ENCODE measurements at places on chromosomes 11 and 22. TPM values are rescaled to one million over a fixed set of nuclear protein-coding genes. Genes with fewer than 3 reads are reported as not detected.

Gene MMP12
- total RNA-seq, result not detected

GRCh38 chr22:41094041-41094593 lies 1.7 kb downstream of the EP300 start:
- DNase-seq, result peak; percentile 49

DNA sequence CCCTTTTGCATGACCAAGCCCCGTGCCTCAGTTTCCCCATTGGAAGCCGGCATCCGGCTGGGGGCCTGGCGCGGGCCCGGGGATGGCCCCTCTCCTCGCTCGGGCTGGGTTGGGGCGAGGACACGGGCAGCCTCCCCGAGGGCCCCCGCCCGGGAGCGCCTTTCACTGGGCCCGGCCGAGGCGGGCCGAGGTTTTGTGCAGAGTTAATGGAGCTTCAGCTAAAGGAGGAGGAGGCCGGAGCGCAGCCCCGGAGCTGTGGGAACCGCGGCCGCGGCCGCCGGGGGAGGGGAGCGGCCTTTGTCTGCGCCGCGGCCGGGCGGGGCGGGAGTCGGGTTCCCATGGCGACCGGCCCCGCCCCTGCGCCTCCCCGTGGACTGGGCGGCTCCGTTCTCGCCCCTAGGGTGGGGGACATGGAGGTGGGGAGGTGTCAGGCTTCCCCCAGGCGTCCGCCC lies 1.4 kb upstream of the MAPK11 start:
- DNase-seq, result peak; percentile 41

GRCh38 chr11:1178906-1179305 lies 21.2 kb downstream of the MUC5AC start:
- no peak for DNase-seq

All from LHCN-M2 (cell line).